Activated naive CD8-positive, alpha-beta T cell treated with anti-CD3 and anti-CD28 coated beads, Interleukin-2, amount 10 ng/mL, durations not matched to agents 7 days and 5 days (primary cell): ENCODE measurements at places on chromosomes 13 and 19.

GRCh38 chr19:49165111-49165750 is 7.6 kb downstream of the TRPM4 start:
- DNase-seq, result no peak

DNA sequence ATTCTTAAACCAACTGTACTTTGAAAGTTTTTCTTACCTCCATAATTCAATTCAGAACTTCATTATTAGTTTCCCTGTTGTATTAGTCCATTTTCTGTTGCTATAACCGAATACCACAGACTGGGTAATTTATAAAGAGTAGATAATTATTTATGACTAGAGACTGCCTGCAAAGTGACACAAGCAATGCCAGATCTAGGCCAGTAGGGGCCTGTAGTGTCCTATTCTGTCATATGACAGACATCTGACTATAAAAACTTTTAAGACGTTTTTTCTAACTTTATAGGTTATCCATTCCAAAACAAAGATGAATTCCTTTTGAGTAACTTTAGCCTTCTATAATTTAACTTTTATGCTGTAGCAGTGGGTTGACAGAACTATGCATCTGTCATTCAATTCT is 2783.8 kb downstream of the PCDH9 start:
- no peak for DNase-seq

- DNase-seq, result no peak
These were observed 188.5 kb upstream of the UBL3 start for GRCh38 chr13:30038884-30039283.

DNA sequence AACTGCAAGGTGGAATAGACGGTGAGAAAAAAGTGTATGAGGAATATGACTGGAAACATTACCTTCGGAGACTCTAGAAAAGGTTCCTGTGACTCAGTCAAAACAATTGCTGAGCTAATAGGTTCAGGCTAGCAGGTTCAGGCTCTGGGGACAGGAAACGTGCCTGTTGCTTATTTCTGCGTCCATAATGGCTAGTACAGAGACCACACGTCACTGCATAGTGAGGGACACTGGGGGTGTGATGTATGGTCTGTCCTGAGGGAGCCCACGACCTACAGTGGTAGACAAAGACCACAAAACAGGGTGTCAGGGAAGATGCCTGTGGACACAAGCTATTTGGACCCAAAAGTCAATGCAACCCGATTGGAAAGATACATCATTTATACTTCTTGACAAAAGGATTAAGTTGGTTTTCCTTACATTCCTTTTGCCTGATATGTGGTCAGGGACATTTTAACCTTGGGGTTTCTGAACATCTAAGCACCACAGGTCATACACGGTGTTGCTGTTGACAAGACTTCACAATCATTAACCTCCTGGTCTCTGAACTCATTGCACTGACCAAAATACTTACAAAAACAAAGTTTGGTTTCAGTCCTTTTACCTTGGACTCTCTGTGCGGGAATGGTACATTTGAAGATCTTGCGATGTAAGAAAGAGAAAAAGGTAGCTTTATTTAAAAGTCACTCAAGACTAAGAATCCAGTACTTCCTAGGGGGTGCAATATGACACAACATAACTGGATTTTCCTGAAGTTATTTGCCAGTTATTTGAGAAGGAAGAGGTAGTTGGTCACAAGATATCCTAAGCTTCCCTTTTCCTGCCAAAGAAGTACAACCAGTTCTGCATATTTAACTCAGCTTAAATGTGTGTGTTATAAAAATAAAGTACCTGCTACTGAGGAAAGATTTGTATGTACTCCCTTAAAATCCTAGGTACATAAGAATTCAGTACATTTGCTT is 20.0 kb downstream of the CRYL1 start:
- DNase-seq, result no peak

DNA sequence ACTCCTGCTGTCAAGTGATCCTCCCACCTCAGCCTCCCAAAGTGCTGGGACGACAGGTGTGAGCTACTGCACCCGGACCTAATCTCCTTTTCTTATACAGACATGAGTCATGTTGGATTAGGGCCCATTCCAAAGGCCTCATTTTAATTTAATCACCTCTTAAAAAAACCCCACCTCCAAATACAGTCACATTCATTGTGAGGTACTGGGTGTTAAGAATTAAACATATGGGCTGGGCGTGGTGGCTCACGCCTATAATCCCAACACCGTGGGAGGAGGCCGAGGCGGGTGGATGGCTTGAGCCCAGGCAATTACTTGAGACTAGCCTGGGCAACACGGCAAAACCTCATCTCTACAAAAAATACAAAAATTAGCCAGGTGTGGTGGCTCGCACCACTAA is 46.6 kb downstream of the PIN1 start:
- DNase-seq, result no peak

- no peak for DNase-seq
These were observed 19.1 kb downstream of the SYDE1 start for GRCh38 chr19:15126131-15126910.

GRCh38 chr13:112441779-112442310 is 65.7 kb downstream of the SPACA7 start:
- no peak for DNase-seq

DNA sequence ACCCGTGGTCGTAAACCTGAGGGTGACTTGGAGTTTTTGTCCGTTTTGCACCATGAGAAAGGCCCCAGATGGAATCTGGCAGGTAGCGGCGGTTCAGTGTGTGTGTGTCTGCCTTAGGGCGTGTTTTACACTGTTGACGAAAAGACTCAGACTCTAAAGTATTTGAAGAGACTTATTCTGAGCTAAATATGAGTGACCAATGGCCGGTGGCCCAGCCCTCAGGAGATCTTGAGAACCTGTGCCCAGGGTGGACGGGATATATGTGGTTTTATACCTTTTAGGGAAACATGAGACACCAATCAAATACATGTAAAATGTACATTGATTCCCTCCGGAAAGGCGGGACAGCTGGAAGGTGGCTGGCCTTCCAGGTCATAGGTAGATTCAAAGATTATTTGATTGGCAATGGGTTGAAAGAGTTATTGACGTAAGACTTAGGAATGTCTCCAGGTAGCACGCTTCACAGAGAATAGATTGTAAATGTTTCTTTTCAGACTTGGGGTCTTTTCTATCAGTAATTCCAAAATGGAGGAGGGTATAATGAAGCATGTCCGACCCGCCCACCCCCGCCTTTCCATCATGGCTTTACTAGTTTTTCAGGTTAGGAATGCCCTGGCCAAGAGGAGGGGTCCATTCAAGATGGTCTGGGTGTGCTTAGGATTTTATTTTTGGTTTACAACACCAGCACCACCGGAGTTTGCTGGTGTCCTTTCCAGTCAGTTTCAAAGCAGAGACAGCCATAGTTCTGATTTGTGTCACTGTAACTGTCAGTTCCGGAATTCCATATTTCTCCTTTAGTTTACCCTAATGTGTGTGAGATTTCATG is 1.0 kb upstream of the ZNF529 start:
- no peak for DNase-seq

- DNase-seq, result no peak
These were observed 126.2 kb upstream of the FNDC3A start for GRCh38 chr13:48849515-48849914.

GRCh38 chr13:38265132-38265497 is 84.5 kb upstream of the UFM1 start:
- DNase-seq, result no peak

- DNase-seq, result no peak
These were observed at the start of gene PODNL1 for GRCh38 chr19:13938301-13939064. Gene PODNL1, minus strand, starts transcription at chr19:13938417. Its CDS starts 236 bp downstream, at chr19:13938181.

- DNase-seq, result no peak
These were observed 968.8 kb downstream of the TUBA3C start for GRCh38 chr13:18212873-18213272.

DNA sequence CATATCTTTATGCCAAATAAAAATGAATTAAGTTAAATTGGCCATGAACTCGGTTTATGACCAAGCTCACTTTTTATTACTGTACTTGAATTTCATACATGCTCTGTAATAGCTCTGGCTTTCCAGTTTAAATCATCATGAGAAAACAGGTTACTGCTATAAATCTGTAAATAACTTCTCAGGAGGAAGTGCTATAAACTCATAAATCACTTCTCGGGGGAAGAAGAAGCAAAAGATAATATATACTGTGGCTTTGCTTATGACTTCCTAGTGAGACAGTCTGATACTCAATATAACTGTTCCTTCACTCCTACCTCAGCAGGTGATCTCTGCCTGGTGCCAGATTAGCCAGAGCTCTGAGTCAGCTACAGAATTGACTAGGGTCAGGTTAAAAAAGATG is 12.5 kb downstream of the SUPT20H start:
- no peak for DNase-seq

GRCh38 chr13:33721724-33722123 is 96.2 kb upstream of the RFC3 start:
- DNase-seq, result no peak

- DNase-seq, result no peak
These were observed 870 bp downstream of the SPIB start for GRCh38 chr19:50419580-50420035.

DNA sequence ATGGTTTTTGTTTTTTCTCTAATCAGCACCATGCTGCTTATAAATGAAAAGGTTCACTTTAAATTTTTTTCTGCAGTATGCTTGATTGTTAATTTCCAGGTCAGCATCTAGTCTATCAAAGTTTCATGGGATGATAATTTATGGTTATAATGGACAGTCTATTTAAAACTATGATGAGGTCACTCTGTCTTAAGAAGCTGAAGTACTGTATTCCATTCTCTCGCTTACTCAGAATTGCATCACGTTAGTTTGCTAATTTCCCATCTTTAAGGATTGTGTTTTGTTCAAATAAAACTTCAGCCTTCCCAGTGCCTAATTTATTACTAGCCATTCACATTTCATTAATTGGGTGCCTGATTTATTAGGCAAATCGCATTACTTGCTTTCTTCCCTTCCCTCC is 94.3 kb downstream of the GPC6 start:
- no peak for DNase-seq

GRCh38 chr19:848386-848921 is 3.6 kb upstream of the ELANE start:
- DNase-seq, result no peak

DNA sequence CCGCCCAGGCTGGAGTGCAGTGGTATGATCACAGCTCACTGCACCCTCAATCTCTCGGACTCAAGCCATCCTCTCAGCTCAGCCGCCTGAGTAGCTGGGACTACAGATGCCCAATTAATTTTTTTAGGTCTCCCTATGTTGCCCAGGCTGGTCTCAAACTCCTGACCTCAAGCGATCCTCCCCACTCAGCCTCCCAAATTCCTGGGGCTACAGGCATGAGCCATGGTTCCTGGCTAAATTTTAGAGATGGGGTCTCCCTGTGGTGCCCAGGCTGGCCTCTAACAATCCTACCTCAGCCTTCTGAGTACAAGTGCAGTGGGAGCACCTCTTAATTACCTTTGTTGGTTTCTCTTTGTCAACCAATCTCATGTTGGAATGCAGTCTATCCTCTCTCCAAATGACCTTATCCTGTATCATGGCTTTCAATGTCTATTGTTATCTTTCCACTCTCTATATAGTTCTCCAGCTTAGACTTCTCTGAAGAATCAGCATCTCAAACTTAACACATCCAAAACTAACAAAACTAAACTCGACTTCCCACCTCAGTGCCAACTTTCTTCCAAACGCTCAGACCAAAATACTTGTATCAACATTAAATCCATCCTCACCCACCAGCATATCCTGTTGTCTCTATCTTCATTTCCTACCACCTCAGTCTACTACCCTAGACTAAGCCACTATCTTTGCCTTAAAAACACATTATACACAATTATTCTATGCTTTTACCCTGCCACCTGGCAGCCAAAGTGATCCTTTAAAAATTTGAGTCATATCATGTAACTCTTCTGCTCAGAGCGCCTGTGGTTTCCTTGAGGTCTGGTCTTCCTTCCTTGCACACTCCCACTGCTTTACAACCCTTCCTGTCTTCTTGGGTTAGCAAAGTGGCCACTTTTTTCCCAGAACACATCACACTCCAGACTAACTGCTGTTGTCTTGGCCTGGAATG is 6.7 kb downstream of the TPT1 start:
- DNase-seq, result no peak

- DNase-seq, result no peak
These were observed 112.1 kb upstream of the RXFP2 start for GRCh38 chr13:31627097-31627845.

DNA sequence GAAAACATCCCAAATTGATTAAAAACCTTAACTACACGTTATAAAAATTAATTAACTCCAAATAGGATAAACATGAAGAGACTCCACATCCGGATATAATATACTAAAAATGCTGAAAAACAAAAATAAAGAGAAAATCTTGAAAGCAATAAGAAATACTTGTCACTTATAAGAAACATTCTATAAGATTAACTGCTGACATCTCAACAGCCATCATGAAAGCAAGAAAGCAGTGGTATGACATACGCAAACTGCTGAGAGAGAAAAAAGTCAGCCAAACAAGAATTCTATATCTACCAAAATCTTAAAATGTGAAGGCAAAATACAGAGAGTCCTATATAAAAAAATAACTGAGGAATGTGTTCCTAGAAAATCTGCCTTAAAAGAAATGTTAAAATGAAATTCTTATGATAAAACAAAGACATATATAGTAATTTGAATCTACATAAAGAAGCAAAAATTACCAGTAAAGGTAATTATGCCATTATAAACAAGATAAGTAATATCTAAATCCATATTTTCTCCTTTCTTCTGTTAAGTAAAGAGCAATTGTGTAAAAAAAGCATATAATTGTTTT is 1851.1 kb downstream of the PCDH9 start:
- no peak for DNase-seq

- no peak for DNase-seq
These were observed 54.2 kb downstream of the CCNE1 start for GRCh38 chr19:29866011-29866410.

- no peak for DNase-seq
These were observed 559 bp upstream of the SLC1A5 start for GRCh38 chr19:46788968-46789338.

DNA sequence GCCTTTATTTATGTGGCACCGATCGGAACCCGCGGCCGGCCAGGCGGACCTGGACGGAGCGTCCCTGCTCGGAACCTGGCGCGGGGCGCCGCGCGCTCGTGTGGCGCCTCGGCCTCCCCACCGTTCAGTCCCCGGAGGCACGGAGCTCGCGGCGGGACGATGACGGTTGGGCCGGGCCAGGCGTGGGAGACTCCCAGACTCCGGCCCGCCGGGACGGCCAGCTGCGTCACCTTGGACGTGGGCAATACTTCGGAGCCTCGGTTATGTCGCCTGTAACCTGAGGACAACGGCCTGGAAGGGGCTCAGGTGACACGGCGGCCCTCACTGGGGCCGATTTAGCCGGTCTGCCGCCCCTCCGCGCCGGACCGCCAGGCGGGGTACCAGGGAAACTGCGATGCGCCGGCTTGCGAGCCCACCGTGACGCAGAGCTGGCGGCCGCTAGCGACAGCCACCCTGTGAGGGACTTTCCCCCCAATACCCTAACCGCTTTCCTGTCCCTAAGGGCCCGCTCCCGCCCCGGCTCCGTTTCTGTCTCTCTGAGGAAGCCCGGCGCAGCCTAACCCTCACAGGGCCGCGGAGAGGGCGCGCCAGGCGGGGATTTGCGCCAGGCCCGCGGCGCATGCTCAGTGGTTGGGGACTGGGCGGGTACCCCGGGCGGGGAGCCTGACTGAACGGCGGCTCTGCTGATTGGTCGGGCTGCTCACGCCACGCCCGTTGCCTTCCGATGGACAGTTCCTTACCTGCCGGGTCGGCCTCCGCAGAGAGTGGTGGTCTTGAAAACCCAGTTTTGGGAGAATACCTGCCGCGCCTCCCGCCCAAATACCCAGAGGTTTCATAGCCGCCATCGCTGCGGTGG is 109.5 kb upstream of the DOCK9 start:
- DNase-seq, result peak; percentile 96

- DNase-seq, result no peak
These were observed 40.5 kb upstream of the KLF5 start for GRCh38 chr13:73018336-73018735.

- peak; percentile 49 for DNase-seq
These were observed 418 bp downstream of the ZNF444 start for GRCh38 chr19:56141417-56141993.
